ENCODE measurements at places on chromosomes 12 and 14.

DNA sequence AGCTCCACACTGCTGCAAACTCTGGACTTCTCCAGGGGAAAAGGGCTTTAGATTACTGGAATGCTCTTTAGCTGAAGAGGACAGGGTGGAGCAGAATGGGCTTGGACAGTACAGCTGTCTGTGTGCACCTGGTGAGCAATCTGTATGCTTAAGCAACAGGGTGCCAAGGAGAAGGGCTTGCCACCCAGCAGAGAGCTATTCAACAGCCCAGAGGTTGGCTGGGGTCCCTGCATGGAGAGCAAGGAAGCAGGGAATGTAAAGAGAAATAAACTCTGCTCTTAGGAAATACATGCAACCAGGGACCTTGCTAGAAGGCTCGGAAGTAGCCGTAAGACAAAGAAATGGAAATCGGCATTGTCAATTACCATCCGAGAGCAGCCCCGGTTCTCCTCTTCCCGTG is 53.0 kb upstream of the CORO1C start:
- no peak for DNase-seq

GRCh38 chr12:122423258-122424165 is 1.0 kb upstream of the CLIP1 start:
- DNase-seq = no peak

DNA sequence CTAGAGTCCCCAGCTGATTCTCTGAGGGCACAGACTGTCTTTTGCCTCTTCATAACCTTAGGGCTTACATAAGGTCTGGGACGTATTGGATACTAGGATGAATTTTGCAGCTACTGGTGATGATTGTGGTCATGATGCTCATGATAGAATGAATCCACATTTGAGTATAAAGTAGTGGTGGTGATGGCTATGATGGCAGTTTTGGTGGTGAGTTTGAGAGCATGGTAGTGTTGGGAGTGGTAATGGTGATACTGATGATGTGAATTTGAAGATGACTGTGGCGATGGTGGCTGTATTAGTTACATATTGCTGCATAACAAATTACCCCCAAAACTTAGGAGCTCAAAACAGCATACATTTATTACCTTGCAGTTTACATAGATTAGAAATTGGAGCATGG is 14.1 kb upstream of the ASIC1 start:
- no peak for DNase-seq

DNA sequence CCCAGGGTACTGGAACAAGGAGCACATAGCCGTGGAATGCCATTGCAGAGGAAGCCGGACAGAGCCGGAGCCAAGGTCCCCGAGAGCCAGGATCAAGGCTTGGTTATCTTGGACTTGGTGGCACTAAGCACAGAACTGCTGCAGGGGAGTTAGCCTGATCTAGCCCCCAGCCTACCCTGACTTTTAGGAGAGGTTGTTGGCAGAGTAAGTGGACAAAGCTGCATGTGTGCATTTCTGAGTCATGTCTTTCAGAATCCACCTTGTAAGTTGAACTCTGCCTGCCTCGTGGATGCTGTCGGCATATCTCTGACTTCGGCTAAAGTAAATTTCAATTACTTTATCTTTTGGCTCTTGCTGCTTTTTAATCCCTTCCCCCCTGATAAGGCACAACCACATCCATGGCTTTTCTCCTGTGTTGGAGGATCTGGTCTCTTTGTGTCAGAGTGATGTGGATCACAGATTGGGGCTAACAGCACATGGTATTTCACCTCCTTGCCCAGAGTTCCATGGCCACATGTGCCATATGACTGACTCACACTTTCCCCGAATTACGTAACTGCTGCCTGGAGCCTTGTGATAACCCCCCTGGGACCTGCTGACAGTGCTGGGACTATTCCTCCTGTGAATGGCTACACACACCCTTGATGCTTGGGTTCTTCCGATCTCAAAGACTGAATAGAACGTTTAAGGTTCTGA is 240.3 kb downstream of the EMP1 start:
- DNase-seq = no peak

DNA sequence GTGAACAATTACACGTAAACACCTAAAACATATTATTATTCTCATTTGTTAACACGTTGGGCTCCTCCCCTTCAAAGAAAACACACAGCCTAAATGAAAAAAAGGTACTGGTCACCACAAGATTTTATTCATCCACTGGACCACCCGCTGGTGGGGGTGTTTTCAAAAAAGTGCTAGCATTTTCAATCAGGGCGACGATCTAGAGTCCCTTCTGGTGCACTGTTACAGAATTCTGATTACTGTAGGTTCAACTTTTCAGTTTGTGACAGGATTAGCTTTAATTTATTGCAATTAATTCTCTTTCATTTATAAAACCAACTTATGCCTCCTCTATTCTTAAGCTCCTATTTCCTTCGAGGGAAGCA is 443 bp downstream of the MAGOHB start:
- DNase-seq = no peak

DNA sequence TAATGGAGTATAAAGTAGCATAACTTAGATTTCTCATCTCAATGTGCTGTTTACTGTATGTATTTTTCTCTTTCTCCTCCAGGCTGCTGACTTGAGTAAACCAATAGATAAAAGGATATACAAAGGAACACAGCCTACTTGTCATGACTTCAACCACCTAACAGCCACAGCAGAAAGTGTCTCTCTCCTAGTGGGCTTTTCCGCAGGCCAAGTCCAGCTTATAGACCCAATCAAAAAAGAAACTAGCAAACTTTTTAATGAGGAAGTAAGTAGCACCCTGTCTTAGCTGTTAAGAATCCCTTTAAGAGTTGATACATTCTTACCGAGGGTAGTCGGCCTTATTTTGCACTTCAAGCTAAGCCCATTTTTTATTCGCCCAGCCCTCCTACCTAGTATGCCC is 55.2 kb downstream of the WDR20 start:
- no peak for DNase-seq

DNA sequence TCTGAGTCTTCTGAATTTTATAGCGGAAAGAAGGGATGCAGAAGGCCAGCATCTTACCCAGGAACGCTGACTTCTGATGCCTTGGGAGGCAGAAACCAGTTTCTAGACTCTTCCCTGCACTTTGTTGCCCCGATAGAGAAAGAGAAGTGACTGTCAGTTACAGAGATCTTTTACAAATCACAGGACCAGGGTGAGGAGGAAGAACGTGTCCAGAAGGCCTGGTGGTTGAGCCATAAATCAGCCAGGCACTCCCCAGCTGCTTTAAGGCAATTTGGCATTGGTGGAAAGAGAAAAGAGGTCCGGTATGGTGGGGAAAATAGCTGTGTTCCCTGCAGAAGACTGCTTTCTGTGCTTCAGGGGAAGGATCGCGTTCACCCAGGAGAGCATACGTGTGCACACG is 88.7 kb upstream of the KCNA1 start:
- DNase-seq = no peak

DNA sequence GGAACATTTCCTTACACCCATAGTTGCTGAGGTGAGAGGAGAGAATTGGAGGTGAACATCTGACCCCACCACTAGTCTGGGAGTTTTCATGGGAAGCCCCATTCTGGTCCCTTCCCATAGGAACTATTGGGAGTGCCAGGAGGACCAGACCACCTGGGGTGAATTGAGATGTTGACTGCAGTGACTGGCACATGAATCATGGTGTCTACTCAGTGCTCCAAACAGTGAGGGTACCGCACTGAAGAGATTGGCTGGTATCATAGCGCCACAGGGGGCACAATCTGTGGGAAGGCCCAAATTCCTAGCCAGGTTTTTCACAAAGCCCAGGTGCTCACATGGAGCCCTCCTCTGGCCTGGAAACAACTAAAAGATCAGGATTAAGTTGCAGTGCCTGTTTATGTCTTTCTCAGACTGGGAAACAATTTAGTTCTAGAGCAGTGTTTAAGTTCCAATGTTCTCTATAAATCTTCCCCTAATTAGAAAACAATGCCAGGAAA is 3.7 kb upstream of the RNASE9 start:
- DNase-seq = no peak

All from stimulated activated CD8-positive, alpha-beta memory T cell treated with anti-CD3 and anti-CD28 coated beads, Interleukin-2, amount 100 ng/mL, for 1 hour (primary cell).